ENCODE measurements at places on chromosomes 2 and 18.

DNA sequence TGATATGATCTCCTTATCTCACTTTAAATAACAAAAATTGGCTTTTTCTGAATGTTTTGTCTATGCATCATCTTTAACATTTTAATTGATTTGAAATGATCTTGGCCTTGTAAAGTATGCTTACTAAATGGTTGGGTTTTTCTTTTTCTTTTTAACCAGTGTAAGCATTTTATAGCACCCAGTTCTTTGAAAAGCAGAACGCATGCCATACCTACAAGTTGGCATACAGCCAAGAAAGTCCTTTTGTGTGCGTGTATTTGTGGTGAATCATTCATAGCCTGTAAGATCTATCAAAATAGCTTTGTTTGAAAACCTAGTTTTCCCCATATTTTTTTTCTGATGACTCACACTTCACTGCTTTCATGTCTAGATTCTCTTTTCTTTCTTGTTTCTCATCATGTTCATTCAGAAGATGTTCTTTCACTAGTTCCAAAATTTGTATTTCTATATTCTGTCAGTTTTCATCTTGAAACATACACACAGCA, 4.1 kb upstream of the VRK2 start:
- DNase-seq: peak; percentile 60

GRCh38 chr2:164933671-164934189, 21.6 kb downstream of the SLC38A11 start:
- DNase-seq: peak; percentile 94

DNA sequence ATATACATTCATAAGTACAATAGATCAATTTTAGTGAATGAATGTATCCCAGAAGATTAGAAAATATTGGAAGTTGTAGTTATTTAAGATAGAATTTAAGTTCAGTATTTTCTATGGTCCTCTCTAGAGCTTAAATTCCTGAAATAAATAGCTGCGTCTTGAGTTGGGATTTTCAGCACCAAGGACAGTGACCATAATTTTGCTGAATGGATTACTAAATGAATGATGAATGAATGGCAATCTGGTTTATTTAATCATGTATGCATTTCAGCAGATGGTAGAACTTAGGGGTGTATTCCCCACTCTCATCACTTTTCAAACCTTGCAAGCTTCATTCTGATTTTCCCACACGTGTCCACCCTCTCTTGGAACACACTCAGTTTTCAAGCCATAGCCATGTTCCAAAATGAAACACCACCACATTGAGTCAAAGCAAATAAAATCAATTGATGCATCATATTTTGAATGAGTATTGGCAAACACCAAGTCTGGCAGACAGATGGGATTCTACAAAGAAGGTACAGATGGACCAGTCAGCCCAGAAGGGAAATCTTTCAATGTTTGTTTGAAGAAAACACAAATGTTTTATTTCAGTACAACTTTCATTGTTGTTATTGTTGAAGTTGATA, 362.2 kb upstream of the NXPH2 start:
- no peak for DNase-seq

GRCh38 chr2:130304726-130305125, 38.0 kb upstream of the IMP4 start:
- no peak for DNase-seq

DNA sequence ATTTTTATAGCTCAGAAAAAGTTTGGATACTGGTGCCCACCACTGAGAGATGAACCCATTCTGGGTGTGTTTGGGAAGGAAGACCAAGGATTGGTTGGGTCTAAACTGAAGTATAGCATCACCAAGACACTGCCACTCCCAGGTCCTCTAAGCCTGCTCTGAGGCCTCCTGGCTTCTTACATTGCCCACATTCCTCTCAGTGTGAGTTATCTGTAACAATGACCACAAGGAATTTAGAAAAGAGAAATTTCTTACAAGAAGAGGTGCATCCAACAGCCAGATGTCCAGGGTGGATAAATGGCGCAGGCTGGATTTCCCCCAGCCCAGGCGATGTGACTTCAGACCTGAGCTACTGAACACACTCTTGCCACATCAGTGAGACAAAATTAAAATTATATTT, 1.6 kb upstream of the GPR45 start:
- DNase-seq: no peak

GRCh38 chr2:69026026-69026425, 13.0 kb downstream of the ANTXR1 start:
- DNase-seq: no peak

DNA sequence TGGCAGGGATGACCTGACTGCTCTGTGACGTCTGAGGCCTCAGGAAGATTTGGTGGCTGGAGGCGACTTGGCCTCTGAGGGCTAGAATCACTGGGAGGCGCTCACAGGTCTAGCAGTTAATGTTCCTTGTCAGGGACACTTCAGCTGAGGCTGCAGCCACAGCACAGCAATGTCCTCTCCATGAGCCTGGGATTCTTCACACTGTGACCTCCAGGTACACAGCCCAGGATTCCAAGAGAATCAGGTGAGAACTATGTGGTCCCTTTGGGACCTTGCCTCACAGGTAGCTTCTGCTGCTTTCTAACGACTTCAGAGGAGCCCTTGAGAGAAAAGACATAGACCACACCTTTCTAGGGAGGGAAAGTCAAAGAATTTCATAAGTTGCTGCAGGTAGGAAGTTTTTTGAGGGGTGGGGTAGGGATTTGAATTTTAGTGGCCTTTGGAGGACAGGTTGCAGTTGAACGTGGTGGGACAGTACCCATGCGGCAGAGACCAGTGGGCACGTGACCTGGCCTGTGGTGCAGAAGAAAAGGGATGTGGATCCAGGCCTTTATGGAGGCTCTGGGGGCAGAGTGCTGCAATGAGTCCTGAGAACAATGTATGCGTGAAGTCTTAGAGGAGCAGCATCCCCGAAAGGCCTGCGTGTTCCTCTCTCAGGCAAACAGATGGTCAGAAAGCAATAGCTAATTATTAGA, 86.2 kb downstream of the LYPD1 start:
- DNase-seq: no peak

- DNase-seq: no peak
These were observed 66.3 kb downstream of the CDK15 start for GRCh38 chr2:201872591-201872990.

DNA sequence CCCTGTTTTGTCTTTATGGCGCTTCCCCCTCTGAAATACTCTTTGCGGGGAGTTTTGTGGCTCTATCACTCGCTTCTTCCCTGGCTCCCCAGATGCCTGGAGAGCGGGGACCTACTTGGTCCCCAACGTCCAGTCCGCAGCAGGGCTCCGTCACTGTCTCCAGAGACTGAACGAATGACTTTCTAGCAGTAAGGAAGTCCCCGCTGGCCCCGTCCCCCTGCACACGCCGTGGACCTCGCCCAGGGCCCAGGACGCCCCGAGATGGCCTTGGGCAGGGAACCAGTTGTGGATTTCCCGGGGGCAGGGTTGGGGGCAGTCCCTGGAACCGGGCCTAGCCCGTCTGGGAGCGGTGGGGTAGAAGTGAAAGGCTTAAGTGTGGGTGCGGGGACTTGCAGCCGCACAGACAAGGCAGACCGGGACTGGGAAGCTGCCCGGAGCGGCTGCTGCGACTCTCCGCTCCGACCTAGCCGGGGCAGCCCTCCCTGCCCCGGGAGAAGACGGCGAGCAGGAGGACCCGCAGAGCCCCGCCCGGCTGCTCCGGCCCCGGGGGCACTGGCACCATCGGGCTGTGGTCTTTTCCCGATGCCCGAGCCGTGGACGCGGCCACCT, 821 bp upstream of the EPHA4 start:
- DNase-seq: no peak

- no peak for DNase-seq
These were observed 24.6 kb upstream of the FZD7 start for GRCh38 chr2:202009019-202009481.

DNA sequence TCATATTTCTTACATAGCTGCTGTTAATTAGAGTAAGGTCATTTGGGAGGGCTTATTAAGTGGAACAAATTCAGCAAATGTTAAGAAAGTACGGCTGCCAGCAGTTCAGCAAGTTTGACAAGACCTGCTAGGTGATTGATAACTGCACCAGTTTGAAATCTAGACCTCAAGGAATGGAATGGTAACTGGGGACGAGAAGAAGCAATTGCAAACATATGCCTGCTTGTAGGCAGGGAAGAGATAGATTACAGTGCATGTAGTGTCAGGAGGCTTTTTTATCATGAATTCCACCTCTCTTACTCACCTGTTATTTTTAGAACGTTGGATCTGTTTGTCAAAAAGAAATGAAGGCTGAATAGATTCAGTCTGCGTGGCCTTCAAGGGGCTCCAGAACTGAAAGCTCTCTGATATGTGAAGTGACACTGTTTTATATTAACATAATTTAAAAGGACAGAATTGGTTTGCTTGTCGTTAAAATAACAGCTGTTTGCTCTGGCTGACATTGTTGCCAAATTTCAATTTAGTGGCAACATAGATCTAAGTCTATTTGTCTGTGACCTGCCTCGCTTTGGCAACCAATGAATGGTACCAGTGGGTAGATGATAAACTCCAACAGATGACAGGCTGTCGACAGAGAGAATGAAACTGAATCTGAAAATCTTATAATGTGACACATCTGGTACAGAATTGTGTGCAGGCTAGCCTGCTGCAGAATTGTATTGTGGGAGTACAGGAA, 199.3 kb downstream of the ZNF407 start:
- no peak for DNase-seq

GRCh38 chr2:226643030-226643945, 156.3 kb downstream of the IRS1 start:
- no peak for DNase-seq

GRCh38 chr2:232219496-232219870, 159.1 kb upstream of the ALPP start:
- no peak for DNase-seq

DNA sequence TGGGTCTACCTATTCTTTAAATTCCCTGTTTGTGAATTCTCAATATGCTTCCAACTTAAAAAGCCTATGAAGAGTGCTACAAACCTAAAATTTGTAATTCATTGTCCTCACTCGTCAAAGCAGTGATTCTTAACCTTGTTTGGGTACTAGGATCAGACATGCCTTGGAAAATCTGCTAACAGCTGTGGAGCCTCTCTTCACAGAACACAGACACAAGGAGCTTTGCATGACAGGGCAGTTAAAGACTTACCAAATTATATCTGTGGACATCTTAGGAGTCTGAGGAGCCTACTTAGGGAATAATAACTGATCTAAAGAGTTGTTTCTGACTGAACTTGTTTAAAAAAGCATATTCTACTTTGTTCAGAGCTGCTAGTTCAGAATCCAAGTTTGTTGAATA, 38.1 kb downstream of the TMEM87B start:
- no peak for DNase-seq

DNA sequence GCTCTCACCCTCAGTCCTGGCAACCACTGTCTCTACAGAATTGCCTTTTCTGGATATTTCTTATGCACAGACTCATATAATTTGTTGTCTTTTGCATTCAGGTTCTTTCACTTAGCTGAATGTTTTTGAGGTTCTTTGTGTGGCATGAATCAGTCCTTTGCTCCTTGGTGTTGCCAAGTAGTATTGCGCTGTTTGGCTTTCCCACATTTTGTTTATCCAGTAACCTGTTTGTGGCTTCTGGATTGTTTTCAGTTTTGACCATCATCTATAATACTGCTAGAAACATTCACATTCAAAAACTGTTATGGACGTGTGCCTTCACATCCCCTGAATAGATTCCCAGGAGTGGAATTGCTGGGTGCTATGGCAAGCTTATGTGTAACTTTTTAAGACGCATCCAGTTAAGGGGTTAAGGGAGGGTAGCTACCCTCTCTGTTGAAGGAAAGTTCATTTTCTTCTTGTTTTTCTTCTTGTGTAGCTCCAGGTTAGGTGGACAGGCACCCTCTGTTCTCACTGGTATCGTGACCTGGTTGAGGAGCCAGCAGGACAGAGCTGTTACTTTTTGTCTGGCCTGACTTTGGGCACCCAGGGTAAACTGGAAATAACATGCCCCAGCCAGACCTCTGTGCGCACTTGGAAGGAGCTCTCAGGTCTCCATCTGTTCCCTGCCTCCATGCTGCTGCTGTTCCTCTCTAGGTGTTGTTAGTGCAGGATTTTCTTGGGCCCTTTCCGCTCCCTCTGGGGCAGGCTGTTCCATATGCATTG, 29.6 kb downstream of the ARHGAP25 start:
- DNase-seq: no peak

DNA sequence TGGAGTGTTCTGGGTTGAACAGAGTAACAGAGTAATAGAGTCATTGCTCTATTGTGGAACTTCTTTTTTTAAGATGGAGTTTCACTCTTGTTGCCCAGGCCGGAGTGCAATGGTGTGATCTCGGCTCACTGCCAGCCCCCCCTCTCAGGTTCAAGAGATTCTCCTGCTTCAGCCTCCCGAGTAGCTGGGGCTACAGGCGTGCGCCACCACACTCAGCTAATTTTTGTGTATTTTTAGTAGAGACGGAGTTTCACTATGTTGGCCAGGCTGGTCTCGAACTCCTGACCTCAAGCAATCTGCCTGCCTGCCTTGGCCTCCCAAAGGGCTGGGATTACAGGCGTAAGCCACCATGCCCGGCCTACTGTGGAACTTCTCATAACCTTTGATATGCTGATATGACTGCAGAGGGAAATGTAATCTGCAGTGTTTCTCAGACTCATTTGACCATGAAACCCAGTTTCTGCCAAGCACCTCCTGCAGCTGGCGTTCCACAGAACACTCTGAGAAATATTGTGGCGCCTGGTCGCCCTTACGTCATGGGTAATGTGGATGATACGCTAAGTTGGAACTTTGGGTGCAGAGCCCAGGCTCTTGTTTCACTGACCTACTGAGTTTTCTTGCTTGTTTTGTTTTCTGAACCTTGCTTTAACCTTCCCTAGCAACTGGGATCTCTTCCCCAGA, 213.8 kb downstream of the BCL2 start:
- no peak for DNase-seq

GRCh38 chr2:111165084-111165483, 44.4 kb downstream of the BCL2L11 start:
- DNase-seq: no peak

DNA sequence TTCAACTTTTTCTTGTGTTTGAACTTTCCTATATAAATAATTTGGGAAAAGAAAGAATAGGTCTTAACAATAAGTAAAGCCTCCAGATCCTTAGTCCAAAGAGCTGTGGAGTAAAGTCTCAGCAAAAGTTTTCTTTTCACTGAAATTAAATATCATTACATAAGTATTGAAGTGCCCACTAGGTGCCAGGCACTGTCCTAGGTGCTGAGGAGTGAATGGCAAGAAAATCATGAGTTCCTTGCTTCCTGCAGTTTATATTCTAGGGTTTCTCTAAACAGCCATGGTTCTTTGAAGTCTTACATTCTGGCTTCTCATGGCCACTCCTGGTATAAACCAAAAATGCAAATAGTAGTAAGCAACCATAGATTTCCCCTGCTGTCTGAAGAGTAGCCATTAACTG, 59.7 kb downstream of the SPP2 start:
- DNase-seq: no peak

GRCh38 chr2:55761024-55761423, 67.4 kb upstream of the PNPT1 start:
- no peak for DNase-seq

- DNase-seq: no peak
These were observed 162.3 kb downstream of the MREG start for GRCh38 chr2:215851082-215851481.

DNA sequence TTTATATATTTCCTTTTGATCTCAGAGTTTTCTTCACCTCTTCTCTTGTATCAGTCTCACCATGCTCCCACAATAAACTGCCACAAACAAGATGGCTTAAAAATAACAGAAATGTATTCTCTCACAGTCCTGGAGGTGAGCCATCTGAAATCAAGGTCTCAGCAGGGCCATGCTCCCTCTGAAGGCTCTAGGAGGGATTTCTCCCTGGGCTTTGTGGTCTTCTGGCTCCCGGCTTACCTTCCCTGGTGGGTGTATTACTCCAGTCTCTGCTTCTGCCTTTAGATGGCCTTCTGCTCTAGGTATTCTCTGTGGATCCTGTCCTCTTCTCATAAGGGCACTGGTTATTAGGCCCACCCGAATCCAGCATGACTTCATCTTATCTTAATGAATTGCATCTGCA, 994.7 kb upstream of the POU3F3 start:
- no peak for DNase-seq

All from DMS153 (cell line).